Neuronal stem cell (in vitro differentiated cells): ENCODE measurements at places on chromosomes 16 and 17.

- no peak for DNase-seq
These were observed 253.3 kb downstream of the SOX9 start for GRCh38 chr17:72373910-72374741.

DNA sequence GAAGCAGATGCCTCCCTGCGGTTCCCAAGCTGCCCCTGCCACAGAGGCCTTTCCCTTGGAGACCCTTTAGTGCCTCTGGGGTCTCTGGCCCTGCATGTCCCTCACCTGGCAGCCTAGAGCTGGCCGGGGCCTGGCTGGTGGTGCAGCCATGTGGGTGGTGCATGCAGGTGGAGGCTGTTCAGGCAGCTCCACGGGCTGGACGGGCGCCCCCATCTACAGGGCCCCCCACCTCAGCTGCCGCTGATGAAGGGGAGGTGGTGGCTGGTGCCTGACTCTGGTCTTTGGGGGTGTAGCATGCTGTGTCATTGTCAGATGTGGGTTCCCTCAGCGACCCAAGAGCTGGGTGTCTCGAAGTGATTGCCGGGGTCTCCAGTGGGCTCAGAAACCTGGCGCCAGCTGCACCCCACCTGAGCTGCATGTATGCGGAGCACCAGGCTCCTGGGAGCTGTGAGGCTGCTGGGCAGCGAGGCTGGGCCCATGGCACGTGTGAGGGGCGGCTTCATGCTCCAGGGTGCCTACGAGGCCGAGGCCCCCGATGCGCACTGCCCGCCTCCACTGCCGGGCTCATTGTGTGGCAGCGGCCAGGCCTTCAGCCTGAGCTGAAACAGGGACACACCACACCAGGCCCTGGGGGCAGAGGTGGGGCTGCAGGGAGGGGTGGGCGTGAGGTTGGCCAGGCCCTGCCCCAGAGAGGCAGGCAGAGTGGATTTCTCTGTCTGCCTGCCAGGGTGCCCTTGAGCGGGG lies 57.0 kb downstream of the BAIAP2 start:
- no peak for DNase-seq

DNA sequence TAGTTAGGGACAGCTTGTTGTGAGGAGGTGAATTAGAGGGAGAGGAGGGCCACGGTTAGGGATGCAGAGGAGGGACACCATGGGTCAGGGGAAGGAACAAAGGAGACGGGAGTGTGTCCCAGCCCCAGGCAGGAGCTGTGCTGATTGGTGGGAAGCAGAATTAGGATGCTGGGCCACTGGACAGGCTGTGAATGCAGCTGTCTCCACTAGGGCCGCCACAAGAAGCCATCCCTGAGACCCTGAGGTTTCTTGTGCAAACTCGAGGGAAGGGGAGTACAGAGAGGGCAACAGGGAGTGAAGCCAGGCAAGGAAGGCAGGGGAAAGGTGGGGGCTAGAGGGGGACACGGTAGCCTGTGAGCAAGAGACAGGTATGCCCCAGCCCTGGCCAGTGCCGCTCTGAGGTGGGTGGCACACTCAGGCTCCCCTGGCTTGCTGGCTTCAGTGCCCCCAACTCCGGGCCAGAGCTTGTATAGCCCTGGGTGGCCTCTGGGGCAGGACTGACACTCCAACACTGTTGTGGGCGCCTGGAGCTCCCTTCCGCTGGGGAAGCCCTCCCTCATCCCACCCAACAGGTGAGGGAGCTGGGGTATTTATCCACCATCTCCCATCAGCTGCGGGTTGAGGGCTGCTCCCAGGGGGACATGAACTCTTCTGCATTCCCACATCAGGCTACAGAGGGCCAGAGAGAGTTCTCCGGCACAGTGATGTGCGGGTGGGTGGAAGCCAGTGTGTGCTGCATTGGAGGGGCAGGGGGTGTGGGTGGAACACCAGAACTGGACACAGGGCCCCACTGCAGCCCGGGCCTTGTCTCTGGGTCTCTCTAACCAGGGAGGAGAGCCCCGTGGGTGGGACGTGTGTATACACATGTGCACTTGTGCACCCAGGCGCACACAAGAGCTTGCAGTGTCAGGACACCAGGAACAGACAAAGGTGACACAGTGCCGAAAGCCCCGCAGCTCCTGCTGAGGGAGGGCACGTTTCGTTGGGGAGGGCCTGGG lies 8.3 kb upstream of the SPPL2C start:
- DNase-seq, result no peak

GRCh38 chr17:33377837-33378595 lies 84.9 kb upstream of the ASIC2 start:
- no peak for DNase-seq

- no peak for DNase-seq
These were observed 6.3 kb upstream of the XPO6 start for GRCh38 chr16:28218109-28218508.

GRCh38 chr17:32625971-32626370 lies 139.2 kb downstream of the CDK5R1 start:
- DNase-seq, result no peak

DNA sequence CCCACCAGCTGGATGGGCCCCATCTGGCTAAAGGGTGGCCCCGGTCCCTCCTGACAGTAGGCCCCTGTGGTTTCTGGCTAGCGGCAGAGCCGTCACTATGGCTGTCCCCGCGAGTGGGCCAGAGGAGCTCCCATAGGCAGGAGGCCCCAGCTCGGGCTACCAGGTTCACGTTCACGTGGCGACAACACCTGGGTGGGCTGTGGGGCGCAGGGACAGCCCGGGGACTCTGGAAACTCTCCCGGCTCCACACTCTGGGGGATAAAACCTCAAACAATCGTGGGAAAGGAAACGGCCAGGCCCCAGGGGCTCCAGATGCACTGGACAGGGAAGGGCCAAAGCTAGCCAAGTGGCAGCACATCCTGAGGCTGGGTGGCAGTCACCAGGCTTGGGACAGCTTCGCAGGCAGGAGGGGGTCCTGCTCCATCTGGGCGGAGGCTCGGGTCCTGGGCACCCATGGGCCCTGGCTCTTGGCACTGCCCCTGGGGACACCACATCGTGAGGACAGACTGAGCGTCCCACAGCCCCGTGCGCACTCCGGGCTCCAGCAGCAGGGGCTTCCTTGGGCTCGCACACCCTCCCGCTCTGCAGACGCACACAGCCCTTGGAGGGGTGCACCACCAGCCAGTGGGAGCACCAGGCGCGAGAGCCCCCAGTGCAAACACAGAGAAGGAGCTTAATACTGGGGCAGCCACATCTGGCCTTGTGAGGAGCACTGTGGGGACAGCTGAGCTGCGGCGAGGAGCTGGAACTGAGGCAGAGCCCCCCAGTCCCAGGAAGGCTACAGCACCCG lies 4.4 kb downstream of the RNF166 start:
- no peak for DNase-seq

- no peak for DNase-seq
These were observed 394.5 kb upstream of the C16orf82 start for GRCh38 chr16:26672206-26672605.

- DNase-seq, result no peak
These were observed 2.0 kb upstream of the METRNL start for GRCh38 chr17:83077411-83077810.

DNA sequence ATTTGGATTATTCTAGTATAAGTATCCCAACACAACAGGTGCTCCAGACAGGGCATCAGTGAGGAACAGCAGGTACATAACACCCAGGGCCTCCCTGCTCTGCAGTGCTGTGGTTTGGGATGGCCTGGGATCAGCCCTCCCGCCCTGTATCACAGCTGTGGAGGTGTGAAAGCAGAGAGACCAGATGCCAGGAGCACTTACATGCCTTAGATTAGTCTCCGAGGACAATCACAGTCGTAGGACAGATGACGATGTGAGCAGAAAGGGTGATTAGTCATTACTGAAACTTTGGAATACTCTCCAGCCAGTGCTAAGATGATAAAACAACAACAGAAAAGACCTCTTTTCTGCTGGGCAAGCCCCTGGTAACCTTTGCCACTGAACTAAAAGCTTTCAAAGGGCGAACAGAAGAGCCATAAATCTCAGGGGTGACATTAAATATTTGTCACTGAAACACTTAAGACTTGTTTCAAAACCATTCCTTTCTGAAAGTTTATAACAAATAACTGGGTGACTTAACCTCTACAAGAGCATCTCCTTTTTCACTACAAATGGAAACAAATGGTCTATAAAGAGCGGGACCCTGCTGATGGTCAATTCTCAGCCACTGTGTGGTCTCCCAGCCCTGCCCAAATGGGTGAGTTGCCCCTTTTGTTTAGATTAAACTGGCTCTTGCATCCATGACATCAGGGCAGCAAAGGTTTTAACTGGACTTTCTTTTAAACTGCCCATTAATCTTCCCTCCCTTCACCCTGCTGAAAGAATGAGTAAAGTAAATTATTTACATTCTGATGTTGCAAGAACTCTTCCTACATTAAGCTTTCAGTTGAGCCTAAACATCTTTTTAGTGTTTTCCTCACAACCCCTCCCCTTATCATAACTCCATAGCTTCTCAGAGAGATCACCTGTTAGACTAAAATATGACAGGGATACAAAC lies 183.1 kb upstream of the COX10 start:
- no peak for DNase-seq

DNA sequence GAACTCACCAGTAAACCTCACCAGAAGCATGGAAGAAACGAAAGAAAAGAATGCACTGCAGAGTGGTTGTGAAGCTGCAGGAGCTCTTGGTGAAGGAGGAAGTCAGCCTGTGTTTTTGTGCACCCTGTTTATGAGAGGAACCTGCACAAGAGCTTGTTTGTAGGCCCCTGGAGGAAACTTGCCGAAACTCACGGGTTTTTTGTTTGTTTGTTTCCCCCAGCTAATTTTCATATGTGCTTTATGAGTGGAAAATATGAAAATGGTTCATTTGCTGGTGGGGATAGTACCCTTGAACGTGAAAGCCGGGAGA lies 222.7 kb downstream of the C16orf95 start:
- no peak for DNase-seq

DNA sequence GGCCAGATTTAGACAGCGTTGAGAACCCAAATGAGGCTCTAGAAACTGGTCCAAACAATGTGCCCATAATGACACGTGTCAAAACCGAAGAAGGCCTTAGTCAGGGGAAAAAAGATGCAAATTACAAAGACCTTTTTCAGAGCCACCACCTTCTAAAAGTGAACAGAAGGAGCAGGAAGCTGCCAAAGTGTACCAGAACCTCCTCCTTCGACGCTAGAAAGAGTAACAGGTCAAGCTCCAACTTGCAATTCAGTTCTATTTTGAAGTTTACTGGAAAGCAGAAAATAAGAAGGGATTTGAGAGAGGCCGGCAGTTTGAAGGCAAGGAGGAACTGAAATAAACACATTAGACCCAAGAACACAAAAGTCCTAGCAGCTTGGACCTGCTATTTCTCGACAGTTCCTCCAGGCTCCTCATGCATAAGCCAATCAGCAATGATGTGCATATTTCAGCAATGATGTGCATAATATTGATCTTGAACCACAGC lies 61.8 kb downstream of the XYLT1 start:
- DNase-seq, result no peak

- no peak for DNase-seq
These were observed 121.8 kb upstream of the NOG start for GRCh38 chr17:56471696-56472095.
